Ovary (tissue), 10 donors: ENCODE measurements at places on chromosomes 2 and 18. TPM values are rescaled to one million over a fixed set of nuclear protein-coding genes. Genes with fewer than 3 reads are reported as not detected.

- H3K36me3 ChIP-seq = no peaks in the 10 kb centered on the region
- no peak overlapping the region for H3K4me3 ChIP-seq
- no peak overlapping the region for H3K27ac ChIP-seq
- no peak for DNase-seq
- H3K4me1 ChIP-seq = no peaks in the 10 kb centered on the region
- no peaks in the 10 kb centered on the region for H3K27me3 ChIP-seq
These were observed 345.3 kb upstream of the CDH2 start for GRCh38 chr18:28522236-28522635.

- H3K4me3 ChIP-seq = peak overlapping the region; percentile 39
- no peak overlapping the region for H3K27ac ChIP-seq
- H3K27me3 ChIP-seq = no peaks in the 10 kb centered on the region
- H3K4me1 ChIP-seq = peaks cover 6% of the 10 kb centered on the region
These were observed 20.8 kb upstream of the TUBB6 start for GRCh38 chr18:12287131-12287681.

GRCh38 chr2:215681799-215682596, 246.1 kb upstream of the FN1 start:
- no peak for DNase-seq
- H3K27ac ChIP-seq = no peak overlapping the region
- peaks cover 5% of the 10 kb centered on the region for H3K4me1 ChIP-seq
- H3K27me3 ChIP-seq = no peaks in the 10 kb centered on the region
- no peak overlapping the region for H3K4me3 ChIP-seq
- no peaks in the 10 kb centered on the region for H3K36me3 ChIP-seq

The SERPINB10 gene
- not detected for polyA plus RNA-seq

GRCh38 chr2:174025271-174026121, 60.3 kb upstream of the SP3 start:
- no peaks in the 10 kb centered on the region for H3K36me3 ChIP-seq
- no peaks in the 10 kb centered on the region for H3K27me3 ChIP-seq
- H3K4me3 ChIP-seq = peak overlapping the region; percentile 15
- peak; percentile 82 for DNase-seq

DNA sequence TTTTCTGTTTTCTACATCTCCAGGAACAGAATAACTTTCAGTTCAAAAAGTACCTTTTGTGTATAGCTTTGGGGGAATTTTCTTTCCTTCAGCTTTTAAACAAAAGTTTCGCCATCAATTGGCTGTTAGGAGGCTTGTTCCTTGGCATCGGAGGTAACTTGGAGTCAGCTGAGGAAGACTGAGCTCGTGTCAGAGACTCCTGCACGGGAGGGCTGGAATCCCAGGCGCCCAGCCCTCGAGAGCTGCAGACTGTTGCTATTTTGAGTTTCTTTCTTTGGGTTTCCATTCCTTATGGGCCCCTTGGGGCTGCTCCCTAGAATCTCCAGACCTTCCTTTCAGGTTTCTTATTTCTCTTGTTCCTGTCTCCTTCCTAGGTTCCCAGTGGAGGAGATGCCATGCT, 8.1 kb downstream of the EMILIN2 start:
- H3K27me3 ChIP-seq = no peaks in the 10 kb centered on the region
- no peaks in the 10 kb centered on the region for H3K36me3 ChIP-seq
- no peak for DNase-seq
- peaks cover 7% of the 10 kb centered on the region for H3K4me1 ChIP-seq
- no peak overlapping the region for H3K4me3 ChIP-seq

The ANO7 gene
- polyA plus RNA-seq = 0.87 TPM

The HTR2B gene
- polyA plus RNA-seq = 3.0 TPM

The SCN3A gene
- 0.56 TPM for polyA plus RNA-seq

DNA sequence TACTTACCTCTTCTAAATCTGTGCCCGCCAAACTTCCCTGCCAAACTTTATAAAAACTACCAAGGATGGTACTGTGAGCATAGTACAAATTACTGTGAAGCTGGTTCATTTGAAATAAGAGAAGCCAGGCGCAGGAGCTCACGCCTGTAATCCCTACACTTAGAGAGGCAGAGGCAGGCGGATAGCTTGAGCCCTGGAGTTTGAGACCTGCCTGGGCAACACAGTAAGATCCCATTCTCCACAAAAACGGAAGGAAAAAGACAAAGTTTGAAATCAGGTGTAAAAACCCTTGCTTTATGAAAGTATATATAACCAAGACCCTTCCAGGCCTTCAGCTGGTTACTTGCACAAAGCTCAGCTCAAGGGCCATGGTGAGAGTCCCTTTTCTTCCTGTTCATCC, 5.9 kb downstream of the AMMECR1L start:
- no peak overlapping the region for H3K27ac ChIP-seq
- no peaks in the 10 kb centered on the region for H3K36me3 ChIP-seq
- no peak overlapping the region for H3K4me3 ChIP-seq
- H3K27me3 ChIP-seq = no peaks in the 10 kb centered on the region

DNA sequence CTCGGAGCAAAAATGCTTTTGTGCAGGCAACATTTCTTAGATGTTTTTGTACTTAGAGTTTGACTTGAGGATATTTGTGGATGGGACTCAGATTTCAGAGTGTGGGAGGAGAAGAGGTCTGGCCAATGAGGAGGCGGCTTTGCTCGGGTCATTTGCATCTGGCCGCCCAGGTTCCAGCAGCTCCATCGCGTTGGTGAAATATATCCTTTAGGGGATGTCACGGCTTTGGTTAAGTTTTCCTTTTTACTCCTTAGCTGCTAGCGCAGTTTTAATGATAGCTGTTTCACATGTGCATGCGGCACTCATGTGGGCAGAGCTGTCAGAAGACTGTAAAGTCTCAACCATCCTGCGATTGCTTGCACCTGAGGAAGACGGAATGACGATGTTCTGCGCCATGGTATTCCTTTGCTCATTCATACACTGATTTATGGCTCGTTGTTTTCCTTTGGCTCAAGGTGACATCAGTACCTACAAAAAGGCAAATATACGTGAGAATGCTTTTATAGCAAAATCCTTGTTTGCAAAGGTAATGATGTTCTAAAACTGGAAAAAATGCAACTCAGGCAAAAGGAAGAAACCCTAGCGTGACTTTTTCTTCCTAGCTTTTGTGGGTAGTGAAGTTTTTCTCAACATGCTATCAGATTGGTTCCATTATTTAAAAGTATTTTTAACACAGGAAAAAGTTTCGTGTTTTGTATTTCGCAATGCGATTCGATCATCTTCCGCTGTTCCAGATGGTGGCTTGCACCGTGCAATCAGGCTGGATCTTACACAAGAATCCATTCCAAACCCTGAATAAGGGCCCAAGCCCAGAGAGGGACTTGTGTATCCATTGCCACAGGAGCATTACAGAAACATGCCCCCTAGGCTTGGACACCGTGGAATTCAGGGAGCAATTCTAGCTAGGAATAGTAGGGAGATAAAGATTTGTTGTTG, 70.5 kb upstream of the ZNF516 start:
- H3K4me1 ChIP-seq = peaks cover 5% of the 10 kb centered on the region
- no peaks in the 10 kb centered on the region for H3K27me3 ChIP-seq
- peak; percentile 75 for DNase-seq
- H3K36me3 ChIP-seq = no peaks in the 10 kb centered on the region
- peak overlapping the region; percentile 63 for H3K27ac ChIP-seq
